ENCODE measurements at places on chromosomes 13 and 19.

DNA sequence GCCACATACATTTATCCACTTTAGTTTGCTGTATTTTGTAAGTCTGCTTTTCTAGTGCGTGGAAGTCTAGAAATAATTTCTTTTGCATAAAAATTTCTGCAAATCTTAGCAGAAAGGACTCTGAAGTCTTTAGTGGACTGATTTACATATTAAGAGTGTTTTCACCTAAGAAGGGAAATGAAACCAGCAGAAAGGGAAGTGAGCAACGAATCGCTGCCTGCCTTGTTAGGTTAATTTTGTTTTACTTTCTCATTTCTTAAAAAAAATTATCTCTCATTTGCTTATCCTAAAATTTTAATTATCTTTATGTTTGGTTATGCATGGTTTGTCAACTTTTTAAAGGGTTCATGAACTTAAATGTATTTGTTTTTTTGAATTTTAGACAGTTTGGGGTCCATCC, 767 bp upstream of the GPR18 start:
- DNase-seq, result no peak

GRCh38 chr13:102203718-102204117, 198.1 kb downstream of the FGF14 start:
- DNase-seq, result no peak

DNA sequence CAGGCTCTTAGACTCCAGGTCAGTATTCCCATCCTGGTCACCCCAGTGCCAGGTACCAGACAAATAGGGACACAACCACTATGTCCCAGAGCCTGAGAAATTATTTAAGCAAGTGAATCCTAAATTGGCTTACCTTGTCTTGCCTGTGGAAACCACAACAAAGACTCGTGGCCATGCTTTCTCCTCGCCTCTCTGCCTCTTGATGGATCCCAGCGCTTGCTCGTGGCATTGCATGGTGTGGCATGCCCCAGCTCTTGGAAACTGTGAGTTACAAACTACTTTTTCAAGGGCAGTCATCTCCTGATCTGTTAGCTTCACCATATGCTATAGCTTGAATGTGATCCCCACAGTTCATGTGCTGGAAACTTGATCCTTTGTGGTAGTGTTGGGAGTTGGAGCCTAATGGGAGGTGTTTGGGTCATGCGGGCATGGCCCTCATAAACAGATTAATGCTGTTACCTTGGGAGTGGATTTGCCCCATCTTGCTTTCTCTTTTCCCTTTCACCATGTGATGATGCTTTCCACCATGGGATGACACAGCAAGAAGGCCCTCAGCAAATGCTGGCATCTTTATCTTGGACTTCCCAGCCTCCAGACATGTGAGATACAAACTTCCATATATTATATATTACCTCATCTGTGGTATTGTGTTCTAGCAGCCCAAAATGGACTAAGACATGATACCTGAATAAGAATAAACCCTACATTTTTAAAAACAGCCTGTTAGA, 31.2 kb downstream of the SPRYD7 start:
- DNase-seq, result no peak

DNA sequence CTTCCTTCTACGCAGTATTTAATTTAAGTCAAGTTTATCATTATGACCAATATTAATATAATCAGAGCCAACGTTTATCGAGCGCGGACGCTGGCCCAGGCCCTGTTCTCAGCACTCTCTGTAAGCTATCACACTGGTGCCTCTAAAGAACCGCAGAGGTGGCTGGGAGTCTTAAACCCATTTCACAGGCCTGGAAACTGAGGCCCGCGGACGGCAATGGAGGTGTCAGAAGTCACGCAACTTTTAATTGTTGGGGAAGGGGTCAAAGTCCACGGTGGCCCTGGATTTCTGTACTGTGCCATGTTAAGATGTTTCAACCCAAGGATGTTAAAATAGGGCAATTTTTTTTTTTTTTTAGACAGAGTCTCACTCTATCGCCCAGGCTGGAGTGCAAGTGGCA, 8.8 kb downstream of the PTPRS start:
- no peak for DNase-seq

DNA sequence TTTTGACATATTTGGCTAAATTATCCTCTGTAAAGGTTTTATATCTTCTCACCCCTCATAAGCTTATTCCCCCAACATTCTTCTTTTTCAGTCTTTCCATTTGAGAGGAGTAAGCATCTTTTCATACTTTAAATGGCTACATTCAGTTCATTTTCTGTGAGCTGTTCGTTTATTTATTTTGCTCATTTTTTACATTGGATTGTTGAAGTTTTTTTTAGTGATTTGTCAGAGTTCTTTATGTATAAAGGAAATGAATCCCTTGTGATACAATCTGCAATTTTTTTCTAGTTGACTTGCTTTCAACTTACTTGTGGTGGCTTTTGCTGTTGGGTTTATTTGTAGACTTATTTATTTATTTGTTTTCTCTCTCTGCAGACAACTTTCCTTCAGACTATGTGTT, 250.3 kb downstream of the DLEU7 start:
- DNase-seq, result no peak

Measured in stimulated activated CD4-positive, alpha-beta T cell treated with anti-CD3 and anti-CD28 coated beads, Interleukin-15, amount 100 ng/mL, for 1 hour (primary cell).